ENCODE measurements at places on chromosomes 13 and 19.

DNA sequence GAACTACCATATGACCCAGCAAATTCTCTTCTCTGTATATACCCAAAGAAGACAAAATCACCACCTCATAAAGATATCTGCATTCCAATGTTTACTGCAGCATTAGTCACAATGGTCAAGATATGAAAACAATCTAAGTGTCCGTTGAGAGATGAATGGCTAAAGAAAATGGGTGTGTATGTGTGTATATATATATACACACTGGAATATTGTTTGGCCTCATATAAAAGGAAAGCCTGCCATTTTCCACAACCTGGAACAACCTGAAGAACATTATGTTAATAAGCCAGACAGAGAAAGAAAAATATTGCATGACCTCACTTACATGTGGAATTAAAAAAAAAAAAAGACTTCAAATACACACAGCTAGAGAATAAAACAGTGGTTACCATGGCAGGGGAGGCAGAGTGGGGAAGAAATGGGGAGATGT lies 29.5 kb upstream of the RBM26 start:
- DNase-seq: peak; percentile 6

DNA sequence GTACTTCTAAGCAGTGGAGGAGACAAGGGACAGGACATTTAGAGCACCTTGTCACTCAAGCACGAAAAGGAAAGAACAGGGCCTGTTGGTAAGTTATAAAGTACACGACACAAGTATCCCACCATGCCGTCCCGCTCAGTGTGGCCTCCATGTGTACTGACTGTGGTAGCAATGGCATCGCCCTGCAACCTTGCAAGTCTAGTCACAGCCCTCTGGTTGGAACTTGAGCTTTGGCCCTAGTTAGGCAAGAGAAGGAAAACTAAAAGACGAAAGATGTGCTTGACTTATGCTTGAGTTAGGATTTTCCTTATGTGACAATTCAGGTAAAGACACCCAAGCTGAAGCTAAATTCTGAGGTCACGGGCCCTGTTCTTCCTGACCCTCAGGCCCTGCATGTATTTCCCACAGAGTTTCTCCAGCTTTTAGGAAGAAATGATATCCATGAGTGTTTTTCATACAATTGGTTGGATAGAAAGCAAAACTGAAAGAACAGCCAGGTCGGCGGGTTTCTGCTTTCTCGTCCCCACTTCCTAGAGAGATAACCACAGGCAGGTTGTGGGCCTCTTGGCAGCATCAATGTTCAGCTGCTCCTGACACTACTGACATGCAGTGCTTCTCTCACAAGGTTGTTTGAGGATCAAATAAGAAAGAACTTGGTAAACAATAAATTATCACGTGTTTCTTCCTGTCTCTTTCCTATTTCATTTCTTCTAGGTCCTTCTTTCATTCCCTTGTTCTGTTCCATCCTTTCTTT lies 216.2 kb downstream of the IRS2 start:
- no peak for DNase-seq

DNA sequence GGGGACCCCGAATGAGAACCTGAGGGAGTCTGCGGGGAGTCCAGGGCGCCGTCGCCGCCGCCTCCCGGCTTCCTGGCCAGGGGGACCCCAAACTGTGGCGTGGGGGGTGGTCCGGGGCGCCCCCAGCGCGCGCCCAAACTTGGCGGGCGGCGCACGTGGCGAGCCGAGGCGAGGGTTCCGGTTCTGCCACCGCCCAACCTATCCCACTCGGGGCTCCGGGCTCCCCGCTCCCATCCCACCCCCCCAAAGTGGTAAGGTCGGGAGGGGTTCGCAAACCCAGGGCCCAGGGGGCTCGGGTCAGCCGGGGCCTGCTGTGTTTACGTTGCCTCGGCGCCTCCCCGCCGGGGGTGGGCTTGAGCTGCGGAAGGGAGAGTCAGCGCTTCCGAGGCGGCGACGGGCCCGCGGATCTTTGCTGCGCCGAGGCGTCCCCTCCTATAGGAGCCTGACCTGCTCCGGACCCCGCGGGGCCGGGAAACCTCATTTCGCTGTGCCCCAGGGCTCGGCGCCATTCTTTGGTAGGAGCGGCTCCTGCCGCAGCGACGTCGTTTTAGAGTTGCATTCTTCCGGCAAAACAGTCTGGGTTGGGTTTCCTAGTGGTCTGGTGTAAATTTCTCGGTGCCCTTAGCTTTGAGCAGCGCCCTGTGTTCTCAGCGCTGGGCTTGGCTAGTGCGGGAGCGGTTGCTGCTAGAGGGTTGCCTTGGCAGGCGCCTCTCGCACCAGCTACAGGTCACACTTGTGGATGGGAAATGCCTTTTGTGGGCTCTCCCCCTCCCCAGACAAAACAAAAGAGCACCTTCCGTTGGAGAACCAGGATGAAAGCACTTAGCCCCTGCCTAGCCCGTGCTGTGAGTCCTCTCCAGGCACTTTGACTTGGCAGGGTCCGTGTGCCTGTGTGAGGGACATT lies 1.2 kb downstream of the DAZAP1 start:
- no peak for DNase-seq

DNA sequence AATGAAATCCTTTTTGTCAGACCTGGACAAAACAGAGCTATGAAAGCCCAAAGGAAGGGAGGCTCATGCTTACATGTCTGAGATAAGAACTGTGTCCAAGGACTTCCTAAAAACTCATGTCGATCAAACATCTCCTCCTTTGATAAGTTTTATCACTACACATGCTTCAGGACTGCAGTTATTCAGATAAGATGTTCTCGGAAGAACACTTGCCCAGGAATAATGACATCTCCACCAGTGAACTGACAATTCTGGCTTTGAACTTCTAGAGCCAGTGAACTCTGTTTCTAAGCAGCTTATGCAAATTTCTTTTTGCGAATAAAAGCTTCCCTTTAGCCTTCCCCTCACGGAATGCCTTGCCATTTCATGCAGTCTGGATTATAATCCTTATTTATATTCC lies 561.6 kb downstream of the TBC1D4 start:
- no peak for DNase-seq

DNA sequence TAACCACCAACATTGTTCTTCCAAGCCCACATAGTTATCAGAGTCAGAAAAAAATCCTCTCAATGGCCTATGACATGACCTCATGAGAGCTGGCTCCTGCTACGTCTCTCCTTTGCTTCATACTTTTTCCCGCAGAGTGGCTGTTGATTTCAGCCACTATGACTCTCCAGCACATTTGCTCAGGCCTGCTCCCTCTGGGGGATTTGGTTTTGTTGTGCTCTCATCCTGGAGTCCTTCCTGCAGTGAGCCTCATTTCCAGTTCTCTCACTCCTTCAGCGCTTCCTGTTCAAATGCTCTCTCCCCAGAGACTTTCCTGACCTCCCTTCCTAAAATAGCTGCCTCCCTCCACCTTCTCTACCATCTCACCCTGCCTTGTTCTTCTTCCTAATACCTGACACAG lies 72.0 kb upstream of the USP29 start:
- no peak for DNase-seq

- no peak for DNase-seq
These were observed 170.0 kb upstream of the RNF113B start for GRCh38 chr13:98346904-98347636.

- DNase-seq: no peak
These were observed 21.6 kb upstream of the CCL25 start for GRCh38 chr19:8030960-8031359.

GRCh38 chr19:4380254-4380727 lies 20.1 kb downstream of the SH3GL1 start:
- DNase-seq: no peak

DNA sequence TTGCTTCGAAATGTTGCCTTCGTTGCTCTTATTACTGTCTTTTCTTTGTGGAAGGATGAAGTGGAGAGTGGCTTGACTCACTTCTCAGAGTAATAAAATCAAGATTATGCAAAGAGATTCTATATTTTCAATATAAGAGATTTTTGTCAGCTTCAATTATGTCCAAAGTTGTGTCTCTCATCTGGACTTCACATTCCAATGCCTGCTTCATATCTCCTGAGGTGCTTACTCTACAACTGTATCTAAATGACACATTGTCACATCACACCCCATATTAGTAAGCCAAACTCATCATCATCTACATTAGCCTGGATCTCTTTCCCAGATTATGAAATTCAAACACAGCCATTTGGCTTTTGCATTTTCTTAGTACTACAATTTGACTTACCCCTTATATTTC lies 409.4 kb downstream of the DACH1 start:
- no peak for DNase-seq

- no peak for DNase-seq
These were observed 2305.7 kb downstream of the PCDH9 start for GRCh38 chr13:64924401-64924800.

DNA sequence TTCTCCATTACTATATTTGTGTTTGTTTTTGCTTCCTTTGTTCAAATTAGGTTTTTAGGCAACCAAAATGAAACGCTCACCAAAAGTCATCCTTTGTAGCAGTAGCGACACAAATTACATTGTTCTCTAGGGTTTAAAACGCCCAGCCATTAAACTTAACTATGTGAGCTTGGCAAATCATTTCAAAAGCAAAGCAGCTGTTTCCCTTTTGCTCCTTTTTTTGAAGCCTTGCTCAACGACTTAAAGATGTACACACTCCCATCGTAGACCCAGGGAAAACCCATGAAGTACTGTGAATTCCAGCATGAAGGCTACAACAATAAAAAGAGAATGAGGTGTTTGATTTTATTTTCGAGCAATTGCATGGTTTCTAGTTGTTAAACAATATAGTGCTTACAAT lies 106.7 kb downstream of the RAP2A start:
- no peak for DNase-seq

DNA sequence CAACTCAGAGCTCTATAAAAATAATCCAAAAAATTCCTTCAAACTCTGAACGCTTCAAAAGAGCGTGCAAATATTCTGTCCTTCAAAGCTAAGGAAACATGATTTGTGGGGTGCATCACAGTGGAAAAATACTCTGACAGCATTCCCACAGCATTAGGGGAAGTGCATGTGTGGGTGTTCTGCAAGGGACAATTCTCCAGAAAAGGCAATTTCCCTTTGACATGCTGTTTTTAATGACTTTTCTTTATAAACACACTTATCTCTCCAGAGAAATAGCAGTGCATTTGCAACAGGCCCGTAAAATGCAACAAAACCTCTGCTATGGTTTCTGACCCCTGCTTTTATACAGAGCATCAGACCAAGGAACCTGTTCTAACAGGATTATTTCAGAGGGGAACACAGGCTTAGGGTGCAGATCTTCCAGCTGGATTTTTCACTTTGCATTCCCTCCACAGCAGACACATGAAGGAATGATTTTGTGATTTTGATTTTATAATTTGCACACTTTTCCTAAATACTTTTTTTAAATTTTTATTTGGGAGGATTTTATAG lies 42.6 kb downstream of the KL start:
- no peak for DNase-seq

GRCh38 chr13:109924376-109924775 lies 138.0 kb upstream of the IRS2 start:
- DNase-seq: no peak

DNA sequence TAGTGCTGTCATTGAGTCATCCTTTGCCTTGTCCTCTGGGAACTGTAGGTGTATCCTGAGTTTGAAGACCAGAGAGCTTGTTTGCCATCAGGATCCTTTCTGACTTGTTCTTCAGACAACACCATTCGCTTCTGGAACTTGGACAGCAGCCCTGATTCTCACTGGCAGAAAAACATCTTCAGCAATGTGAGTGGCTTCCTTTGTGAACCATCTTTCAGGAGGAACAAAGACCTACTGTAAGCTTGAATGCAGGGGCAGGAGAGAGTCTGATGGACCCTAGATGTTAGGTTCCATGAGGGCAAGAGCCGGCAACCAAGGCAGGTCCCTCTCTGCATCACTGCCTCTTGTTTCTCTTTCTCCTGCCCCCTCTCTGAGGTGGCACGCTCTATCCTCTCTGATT lies 26.7 kb downstream of the WDR62 start:
- DNase-seq: no peak

DNA sequence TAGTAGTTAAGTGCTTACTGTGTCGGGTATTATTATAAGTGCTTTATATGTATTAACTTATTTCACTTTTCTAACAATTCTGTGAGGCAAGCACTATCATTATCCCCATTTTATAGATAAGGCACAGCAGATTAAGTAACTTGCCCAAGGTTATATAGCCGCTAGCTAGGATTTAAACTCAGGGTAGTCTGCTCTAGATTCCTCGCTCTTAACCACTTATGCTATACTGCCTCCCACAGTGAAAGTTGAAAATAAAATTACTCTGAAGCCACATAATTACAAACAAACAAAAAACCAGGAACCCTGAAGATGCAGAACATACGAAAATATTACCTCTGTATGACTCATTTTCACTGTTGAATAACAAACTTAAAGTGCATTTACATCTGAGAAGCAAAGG lies 3.9 kb downstream of the TEX30 start:
- DNase-seq: no peak

DNA sequence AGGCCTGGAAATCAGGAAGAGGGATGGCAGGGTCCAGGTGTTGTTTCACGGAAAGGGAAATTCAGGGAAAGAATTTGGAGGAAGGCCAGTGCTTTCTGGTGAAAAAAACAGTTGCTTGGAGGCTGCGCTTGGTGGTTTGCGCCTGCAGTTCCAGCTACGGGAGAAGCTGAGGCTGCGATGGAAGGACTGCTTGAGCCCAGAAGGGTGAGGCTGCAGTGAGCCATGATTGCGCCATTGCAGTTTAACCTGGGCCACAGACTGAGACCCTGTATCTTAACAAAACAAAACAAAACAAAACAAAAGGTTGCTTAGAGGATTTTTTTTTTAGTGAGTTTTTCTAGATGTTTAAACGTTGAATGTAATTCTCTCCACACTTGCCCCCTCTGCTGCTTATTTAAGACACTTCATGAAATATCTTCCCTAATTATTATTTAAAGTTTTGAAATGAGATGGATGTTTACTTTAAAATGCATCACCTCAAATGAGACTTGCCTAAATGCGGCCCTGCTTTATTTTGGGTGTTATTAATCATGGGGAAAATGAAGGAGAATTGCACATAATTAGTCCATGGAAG lies 75.4 kb upstream of the TRPC4 start:
- no peak for DNase-seq

DNA sequence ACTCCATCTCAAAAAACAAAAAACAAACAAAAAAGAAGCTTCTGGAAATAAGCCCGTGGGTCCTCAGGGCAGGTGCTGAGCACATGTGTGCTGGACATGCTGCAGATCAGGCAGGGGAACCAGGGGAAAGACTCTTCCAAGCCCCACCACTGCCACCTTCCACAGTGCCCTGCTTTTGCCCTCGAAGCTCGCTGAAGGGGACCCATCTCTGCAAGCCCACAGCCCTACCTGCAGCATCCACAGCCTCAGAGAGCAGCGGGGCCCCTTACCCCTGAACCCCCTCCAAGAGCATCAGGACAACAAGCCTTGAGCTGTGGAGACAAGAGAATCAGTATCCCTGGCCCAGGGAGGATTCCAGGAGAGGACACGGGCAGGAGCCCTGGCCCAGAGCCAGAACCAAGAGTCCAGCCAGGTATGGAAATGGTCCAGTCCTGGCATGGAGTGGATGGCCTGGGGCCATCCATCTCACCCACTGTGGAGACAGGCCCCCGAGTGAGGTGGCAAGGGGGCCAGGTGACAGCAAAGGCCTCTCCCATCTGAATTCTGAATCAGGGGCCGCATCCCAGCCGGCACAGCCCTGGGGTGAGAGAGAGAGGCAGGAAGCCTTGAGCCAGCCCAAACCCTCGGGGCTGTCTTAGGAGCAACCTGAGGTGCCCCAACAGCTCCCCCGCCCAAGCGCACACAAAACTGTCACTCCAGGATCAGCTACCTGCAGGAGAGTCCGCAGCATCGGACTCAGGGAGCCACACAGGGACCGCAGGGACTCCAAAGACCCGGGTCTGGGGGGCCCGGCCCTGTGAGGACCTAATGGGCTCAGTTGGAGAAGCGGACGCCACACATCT lies 51.8 kb upstream of the TPM4 start:
- no peak for DNase-seq

- DNase-seq: no peak
These were observed 9.4 kb upstream of the DPY19L3 start for GRCh38 chr19:32396046-32396652.

Measured in astrocyte of the cerebellum (primary cell).